ENCODE measurements at places on chromosomes 11 and 22.
A peak's percentile ranks its signal among the peaks of the same experiment; 100 is the strongest.

DNA sequence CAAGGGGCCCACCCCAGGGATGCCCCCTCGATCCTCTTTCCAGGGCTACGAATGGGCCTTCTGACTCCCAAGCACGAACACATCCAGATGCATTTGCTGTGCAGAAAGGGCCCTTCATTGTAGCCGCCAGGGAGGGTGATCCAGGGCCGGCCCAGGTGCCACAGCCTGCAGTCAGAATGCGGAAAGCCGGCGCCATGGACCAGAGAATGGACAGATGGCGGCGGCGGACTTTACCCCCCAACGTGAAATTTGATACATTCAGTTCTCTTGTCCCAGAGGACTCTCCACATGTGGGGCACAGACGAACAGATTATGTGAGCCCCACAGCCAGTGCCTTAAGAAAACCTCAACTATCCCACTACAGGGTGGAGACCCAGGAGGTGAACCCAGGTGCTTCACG is 87.2 kb downstream of the KIAA1671 start:
- no peak for DNase-seq

DNA sequence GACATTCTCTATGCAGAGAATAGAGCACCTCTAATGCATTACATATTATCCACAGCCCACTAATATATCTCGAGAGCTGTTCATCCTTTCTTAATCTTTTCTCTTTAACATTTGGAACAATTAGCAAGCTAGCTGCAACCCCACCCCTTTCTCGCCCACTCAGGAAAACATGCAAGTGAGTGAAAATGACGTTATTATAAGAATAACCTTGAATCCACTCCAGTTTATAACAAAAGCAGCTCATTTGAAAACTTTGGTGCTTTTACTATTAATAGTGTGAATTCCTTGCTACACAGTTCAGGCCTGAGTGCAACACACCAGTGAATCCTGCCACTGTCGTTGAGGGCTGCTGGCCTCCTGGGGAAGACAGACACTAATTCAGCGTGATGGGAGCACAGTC is 63.3 kb upstream of the BMAL1 start:
- DNase-seq = no peak

DNA sequence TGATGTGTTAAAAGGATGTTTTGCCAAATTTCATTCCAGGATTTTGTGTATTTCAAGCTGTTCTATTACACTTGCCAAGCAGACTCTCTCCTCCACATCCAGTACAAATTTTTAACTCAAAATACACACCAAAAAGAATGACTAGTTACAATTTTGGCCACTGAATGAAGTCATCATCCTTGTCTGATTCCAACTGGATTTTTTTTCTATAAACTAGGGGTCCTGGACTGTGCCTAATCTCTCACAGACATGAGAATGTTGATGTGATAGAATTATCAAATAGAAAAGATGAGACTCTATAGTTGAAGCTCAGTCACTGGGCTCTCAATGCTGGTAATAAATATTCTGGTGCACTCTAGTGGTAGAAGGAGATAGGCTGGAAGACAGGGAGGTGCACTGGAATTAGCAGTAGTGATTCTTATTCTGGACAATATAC is 85.8 kb downstream of the FANCF start:
- DNase-seq = peak; percentile 22

GRCh38 chr11:66100272-66101065 is 30.4 kb downstream of the PACS1 start:
- DNase-seq = peak; percentile 89

- DNase-seq = no peak
Observed at GRCh38 chr11:44680982-44681597, 45.7 kb upstream of the TSPAN18 start.

DNA sequence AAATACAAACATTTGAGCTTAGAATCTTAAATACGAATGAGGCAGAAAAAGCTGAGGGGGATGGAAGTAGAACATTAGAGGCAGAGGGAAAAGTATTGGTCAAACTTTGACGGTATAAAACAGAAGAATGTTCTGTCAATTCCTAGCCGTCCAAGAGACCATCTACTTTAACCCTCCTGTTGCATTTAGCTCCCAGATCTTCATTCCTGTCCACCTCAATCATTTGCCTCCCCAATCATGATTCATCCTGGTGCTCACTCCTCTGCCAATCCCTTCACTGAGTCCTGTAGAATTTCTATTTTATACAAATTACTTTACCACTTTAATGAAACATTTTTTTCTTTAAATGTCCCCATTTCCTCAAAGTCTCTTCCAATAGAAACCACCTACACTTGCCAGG is 28.2 kb downstream of the C2CD3 start:
- no peak for DNase-seq

- no peak for DNase-seq
Observed at GRCh38 chr11:62345861-62346260, 8.6 kb downstream of the ASRGL1 start.

- DNase-seq = no peak
Observed at GRCh38 chr11:130436171-130436570, 7.8 kb upstream of the ADAMTS8 start.

DNA sequence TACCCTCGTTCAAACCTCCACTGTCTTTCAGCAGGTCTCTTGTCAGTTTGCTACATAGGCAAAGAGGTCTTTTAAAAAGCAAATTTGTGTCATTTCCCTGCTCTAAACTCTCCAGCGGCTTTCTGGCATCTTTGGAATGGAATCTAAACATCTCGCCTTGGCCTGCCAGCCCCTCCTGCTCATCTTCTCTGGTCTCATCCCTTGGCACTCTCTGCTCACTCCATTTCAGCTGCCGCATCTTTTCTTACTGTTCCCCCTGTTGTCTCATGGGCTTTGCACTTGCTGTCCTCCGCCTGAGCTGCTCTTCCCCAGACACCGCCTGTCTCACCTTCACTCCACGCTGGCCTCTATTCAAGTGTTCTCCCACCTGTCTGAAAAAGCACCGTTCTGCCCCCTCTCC is 46.6 kb downstream of the BMAL1 start:
- DNase-seq = no peak

DNA sequence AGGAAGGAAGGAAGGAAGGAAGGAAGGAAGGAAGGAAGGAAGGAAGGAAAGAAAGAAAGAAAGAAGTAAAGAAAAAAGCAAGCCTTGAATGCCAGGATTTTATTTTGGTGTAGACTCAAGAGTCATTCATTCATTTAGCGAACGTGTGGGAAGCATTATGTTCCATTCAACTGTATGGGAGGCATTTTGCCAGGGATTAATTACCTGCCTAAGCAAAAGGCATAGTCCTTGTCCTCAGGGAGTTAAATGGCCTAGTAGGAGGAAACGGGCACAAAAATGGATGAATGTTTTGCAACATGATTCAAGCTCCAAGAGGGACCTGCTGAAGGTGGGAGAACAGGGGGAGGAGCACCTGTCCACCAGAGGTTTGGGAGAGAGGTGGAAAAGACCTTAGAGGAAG is 16.2 kb upstream of the ZNRF3 start:
- no peak for DNase-seq

GRCh38 chr22:23470811-23471389 is 109.2 kb downstream of the IGLL1 start:
- DNase-seq = no peak

DNA sequence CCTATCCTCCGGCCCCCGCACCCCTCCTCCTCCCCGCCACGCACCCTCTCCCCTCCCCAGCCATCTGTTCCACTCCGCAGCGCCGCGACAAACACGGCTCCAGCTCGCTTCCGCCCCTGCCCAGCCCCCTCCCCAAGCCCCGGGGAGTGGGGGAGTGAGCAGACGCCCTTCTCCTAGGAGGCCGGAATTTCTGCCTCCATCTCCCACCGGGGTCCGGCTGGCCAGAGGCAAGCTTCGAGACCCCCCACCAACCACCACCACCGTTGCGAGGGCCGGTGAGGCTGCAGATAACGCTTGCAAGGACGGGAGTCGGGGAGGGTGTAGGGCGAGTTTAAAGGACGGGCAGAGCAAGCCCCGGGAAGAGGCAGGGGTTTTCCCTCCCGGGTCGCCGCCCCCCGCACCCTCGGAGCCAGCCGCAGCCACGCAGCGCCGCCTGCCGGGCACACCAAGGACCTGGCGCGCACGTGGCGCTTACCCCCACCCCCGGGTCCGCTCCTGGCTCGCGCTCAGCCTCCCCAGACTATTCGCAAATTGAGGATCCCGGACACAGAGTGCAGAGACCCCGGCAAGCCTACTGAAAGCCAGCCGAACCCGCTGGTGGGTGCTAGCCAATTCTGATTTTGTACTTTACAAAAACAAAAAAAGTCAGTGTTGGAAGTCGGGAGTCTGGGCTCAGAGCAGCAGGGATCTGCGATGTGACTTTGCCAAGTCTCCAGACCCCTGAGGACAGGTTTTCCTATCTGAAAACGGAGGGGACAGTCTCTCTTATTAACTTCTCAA is 22.6 kb downstream of the RTN4RL2 start:
- no peak for DNase-seq

GRCh38 chr22:40024201-40025061 is 29.7 kb downstream of the FAM83F start:
- peak; percentile 73 for DNase-seq

DNA sequence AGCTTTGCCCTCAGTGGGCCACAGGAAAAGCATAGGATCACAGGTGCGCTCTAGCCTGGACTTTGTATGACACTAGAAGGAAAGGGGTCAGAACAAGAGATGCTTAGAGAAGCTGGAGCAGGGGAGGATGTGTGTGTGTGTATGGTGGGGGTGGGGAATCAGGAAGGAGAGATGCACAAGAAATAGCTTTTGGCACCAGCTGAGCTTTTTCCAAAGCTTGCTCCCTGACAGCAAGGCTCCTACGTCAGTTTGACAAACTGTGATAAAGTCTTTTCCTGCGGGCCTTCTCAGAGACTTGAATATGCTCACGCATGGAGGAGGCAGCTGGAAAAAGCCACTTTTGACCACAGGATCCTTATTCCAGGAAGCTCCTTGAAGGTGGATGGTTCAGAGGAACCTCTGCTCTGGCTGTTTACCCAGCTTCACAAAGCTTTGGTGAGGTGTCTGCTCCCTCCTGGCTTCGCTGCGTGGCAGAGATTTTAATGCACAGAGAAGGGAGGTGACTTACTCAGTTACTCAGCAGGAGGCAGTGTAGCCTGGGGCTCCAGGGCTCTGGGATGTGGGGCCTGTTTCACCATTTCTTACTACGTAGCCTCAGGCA is 3.9 kb downstream of the CDC42EP1 start:
- DNase-seq = no peak

GRCh38 chr22:38802671-38803121 is 8.8 kb upstream of the DNAL4 start:
- DNase-seq = no peak

GRCh38 chr11:119933584-119933983 is 204.3 kb downstream of the TRIM29 start:
- no peak for DNase-seq

DNA sequence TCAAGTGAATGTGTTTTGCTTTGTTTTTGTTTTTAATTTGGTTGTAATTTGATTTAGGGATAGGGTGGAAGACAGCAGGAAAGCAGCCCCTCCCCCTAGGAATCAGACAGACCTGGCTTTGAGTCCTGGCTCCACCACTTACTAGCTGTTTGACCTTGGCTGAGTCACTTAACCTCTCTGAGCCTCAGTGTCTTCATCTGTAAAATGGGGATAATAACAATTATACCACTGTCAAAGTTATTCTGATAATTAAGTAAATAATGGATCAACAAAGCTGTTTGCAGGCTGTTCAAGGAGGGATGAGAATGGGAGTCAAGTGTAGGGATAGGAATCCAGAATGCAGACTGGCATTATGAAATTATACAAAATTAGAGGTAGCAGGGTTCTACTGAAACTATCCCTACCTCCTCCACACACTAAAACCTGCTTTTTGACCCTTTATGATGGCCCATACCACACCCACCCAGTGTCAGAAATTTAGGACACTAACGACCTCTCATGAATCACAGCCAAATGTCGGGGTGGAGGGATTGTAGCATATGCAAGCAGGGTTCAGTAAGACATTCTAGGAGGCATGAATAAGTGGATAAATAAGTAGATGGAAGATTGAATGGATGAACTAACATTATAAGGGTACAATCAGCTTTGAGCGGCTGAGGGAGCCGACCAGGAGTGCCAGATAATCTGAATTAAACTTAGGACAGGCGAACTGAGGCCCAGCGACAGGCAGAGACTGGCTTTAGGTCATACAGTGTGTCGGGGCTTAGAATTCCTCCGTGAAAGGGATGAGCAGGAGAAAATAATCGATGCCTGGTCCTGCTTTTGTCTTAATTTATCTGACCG is 974 bp downstream of the ANAPC15 start:
- no peak for DNase-seq

- DNase-seq = no peak
Observed at GRCh38 chr11:44659641-44660040, 67.1 kb upstream of the TSPAN18 start.

DNA sequence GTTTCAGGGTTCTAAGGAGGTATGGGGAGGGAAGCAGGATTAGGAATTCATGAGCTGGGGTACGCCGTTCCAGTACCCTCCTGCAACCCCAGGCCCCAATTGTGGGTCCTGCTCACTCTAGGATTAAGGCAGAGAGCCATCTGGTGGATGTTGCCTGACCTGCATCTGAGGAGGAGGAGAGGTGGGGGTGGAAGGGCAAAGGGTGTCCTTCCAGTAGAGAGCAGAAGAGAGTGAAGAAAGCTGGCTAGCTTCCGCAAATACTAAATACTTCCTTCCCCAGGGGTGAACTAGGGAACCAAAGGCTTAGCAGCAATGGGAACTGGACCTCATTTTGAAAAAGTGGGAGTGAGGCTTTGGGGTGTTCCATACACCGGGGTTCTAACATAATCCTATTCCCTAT is 10.6 kb downstream of the LRRC51 start:
- DNase-seq = peak; percentile 92

DNA sequence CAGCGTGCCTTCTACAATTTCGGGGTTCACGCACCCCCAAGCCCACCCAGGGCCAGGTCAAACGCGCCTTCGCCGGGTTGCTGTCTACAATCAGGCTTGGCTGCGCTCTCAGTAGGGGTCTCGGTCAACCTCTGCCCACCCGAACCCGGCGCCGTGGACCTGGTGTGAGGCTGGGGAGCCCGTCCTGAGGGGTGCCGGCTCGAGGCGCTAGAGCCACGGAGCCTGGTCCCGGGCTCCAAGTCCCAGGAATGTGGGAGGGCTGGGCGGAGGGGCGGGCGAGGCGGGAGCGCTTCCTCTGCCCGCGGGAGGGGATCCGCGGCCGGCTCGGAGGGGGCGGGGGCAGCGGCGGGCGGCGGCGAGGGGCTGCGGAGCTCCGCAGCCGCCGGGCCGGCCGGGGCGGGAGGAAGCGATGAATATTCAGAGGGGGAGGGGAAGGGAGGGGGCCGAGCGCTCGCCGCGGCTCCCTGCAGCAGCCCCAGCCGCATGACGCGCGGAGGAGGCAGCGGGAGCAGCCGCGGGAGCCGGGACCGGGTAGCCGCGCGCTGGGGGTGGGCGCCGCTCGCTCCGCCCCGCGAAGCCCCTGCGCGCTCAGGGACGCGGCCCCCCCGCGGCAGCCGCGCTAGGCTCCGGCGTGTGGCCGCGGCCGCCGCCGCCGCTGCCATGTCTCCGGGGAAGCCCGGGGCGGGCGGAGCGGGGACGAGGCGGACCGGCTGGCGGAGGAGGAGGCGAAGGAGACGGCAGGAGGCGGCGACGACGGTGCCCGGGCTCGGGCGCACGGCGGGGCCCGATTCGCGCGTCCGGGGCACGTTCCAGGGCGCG is at the start of gene PTPRJ:
Gene PTPRJ, plus strand, starts transcription at position 472 of the 819 bp plus-strand sequence. CDS start 354 bp downstream, outside the sequence.
- peak; percentile 43 for DNase-seq

GRCh38 chr11:8203414-8203715 is 34.5 kb upstream of the RIC3 start:
- DNase-seq = no peak
